ENCODE measurements at places on chromosomes 16 and 17.

- peak; percentile 27 for DNase-seq
These were observed 270.7 kb downstream of the NTN1 start for GRCh38 chr17:9291912-9292560.

GRCh38 chr17:20187049-20187448 is 177.9 kb downstream of the SPECC1 start:
- DNase-seq = no peak

DNA sequence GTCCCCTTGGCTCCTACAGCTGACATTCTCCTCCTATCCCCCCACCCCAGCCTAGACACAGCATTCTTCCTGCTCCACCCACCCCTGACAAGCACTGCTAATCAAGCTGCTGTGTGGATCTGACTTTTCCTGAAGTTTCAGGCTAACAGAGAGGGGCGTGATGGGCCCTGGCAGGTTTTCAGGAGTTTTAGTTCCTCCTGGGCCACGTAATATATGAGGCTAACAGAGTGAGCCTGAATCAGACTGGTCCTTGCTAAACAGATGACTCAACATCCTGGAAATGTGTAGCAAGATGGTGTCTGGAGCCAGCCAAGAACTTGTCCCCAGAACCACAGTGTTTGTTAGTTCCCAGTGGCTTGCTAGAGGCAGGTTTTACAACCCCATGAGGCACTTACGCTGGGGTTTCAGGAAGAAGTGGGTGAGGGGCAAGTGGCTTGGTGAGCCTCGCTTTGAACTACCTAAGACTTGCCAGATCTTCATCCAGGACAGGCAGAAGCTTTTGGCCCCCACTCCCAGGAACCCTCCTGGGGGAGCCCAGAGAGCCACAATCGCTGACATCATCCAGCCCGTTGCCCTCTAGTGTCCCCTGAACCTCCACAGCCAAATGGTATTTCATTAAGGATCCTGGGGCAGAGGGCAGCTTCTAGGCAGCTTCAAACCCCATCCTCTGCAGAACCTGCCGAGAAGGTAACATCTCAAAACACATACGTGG is 15.9 kb downstream of the TMEM92 start:
- DNase-seq = no peak

- DNase-seq = no peak
These were observed 154.4 kb downstream of the ABCA8 start for GRCh38 chr17:68800751-68801150.

- no peak for DNase-seq
These were observed 36.8 kb upstream of the CES5A start for GRCh38 chr16:55912022-55912421.

DNA sequence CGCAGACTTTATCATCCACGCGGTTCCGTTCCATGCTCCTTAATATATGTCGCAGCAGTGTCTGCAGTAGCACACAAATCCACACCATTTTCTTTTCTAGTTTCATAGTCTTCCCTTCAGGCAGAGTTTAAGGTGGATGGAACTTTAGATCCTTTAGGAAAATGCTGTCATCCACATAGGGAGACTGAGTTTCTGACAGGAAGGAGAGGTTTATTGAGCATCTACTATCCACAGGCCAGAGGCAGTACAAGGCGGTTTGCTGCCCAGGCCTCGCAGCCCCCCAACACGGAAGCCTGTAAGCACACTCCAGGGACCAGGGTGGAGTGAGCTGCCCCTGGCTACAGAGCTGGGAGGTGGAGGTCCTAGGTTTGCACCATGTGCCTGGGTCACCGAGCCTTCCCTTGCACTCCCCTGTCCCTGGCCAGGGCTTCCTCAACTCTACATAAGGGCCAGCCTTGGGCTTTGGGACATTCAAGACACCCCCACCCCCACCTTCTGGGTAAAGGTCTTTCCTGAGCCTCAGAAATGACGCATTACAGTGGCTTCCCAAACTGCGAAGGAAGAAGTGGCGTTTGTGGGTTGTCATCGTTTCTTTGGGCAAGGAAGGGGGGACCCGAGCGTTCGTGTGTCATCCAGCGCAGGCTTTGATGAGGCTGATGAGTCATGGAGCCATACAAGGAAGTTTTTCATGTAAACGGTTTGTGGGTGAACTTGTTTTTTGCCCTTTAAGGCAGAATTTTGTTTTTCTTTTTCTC is 146.5 kb upstream of the PLCG2 start:
- DNase-seq = peak; percentile 71
